PC-9 (cell line): ENCODE measurements at places on chromosomes 3 and 15. TPM values are rescaled to one million over a fixed set of nuclear protein-coding genes. Genes with fewer than 3 reads are reported as not detected.

Gene SPINK8
- not detected in 2 replicates for total RNA-seq

Gene MCF2L2
- total RNA-seq = 1.7 and 2.3 TPM in 2 replicates

Gene TMEM62
- 12.5 and 17.5 TPM in 2 replicates for total RNA-seq

Gene PLSCR5
- not detected in 2 replicates for total RNA-seq

Gene BOC
- total RNA-seq = 3.0 and 6.2 TPM in 2 replicates

Gene CNTN3
- not detected in 2 replicates for total RNA-seq

DNA sequence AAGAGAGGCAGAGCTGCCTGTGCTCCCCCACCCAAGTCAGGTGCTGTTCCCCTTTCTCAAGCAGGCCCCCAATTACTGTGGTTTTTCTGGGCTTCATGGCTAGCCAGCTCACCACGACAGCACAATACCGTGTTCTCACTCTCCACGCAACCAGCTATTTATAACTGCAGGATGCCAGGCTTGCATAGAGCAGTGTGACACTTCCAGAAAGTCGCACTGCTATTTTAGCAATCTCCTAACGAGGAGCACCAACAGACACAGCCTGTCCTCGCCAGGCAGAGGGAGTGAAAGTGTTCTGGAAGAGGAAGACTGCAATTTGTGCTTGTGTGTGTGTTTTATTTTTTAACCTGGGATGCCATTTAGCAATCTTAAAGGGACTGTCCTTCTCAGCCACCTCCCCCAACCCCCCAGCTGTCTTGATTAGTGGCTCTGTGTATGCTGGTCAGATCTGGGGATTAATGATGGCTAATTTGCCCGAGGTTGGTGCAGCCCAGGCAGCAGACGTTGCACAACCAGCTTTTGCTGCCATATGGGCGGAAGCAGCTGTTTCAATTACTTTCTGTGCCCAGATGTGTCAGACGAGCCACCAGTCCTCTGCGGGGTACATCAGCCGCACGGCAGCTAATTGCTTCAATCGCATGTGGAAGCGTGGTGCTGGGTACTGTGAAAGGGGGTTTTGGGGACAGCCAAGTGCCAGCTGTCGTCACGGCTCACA is 268.0 kb upstream of the ARRDC4 start:
- DNase-seq = no peak

- DNase-seq = no peak
These were observed 201.3 kb upstream of the PRICKLE2 start for GRCh38 chr3:64426551-64426950.

- no peak for DNase-seq
These were observed 127.7 kb downstream of the SV2B start for GRCh38 chr15:91227766-91228165.

GRCh38 chr15:87225436-87225835 is 1031.1 kb downstream of the NTRK3 start:
- no peak for DNase-seq

DNA sequence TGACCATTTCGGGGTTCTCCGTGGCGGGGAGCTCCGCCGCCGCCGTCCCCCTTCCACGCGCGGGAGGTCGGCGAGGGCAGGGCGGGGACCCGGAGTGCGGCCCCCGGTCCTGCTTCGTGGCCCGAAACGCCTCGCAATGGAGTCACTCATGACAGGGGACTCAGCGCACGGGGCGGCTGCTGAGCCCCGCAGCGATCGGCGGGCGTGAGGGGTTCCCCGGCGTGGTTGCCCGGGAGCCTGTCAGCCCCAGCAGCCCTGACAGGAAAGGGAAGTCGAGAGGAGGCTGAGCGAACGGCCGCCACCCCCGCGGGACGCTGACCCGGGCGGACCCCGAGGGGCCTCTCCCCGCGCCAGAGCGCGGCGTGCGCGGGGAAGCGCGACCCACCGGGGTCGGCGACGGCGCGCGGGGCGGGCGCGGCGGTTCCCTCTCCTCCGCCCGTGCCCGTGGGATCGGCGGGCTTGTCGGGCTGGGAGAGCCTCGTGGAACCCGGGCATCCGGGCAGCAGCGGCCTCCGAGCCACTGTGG is 564 bp upstream of the PIGZ start:
- peak; percentile 41 for DNase-seq

DNA sequence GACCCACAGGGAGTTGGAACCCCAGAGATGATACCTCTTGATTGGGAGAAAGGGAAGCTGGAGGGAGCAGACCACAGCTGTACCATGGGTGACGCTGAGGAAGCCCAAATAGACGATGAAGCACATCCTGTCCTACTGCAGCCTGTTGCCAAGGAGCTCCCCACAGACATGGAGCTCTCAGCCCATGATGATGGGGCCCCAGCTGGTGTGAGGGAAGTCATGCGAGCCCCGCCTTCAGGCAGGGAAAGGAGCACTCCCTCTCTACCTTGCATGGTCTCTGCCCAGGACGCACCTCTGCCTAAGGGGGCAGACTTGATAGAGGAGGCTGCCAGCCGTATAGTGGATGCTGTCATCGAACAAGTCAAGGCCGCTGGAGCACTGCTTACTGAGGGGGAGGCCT is 201.1 kb downstream of the AKAP13 start:
- DNase-seq = no peak

DNA sequence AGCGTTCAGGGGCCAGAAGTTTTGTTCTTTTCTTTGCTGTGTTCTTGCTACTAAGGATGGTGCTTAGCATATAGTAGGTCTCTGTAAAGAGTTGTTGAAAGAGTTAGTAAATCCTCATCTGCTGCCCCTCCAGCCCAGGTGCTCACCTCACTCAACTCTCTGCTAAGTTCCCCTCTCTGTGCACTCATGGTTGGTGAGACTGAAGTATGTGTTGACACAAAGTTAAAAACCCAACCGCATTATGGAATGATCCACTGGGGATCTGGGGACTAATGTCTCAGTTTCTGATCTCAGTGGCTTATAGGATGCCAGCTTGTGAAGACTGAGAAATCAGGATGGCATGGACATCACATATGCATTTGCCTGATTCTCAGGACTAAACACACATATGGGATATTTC is 13.8 kb downstream of the RYR3 start:
- DNase-seq = no peak

DNA sequence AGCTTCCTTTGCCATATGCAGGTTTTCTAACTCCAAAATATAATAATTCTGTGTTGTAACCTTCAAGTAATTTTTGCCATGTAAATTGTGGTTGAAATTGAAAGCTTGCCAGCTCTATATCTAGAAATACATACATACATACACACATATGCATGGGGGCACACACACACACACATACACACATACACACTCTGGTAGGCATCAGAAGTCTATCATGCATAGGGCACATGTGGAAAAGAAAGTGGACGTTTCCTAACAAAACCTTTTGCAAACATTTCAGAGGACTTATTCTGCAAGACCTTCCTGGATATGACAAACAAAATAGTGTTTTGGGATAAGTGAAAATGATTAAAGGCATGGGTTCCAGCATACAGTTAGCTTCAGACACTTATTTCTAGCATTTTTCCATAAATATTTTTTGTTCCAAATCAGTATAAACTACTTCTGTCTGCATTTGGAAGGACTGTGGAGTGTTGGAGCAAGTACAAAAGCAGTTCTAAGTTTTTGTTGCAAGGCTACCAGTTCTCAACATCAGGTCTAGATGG is 578.9 kb downstream of the RBMS3 start:
- no peak for DNase-seq

GRCh38 chr15:49669288-49669687 is 48.4 kb downstream of the DTWD1 start:
- DNase-seq = no peak

- no peak for DNase-seq
These were observed at the start of gene CASR for GRCh38 chr3:122183521-122183892. Gene CASR, plus strand, starts transcription at chr3:122183668. Its CDS starts 70,522 bp downstream, at chr3:122254190.

GRCh38 chr15:48266024-48266689 is 60.1 kb downstream of the SLC12A1 start:
- DNase-seq = no peak

- no peak for DNase-seq
These were observed 708 bp upstream of the GCHFR start for GRCh38 chr15:40762919-40763800.

DNA sequence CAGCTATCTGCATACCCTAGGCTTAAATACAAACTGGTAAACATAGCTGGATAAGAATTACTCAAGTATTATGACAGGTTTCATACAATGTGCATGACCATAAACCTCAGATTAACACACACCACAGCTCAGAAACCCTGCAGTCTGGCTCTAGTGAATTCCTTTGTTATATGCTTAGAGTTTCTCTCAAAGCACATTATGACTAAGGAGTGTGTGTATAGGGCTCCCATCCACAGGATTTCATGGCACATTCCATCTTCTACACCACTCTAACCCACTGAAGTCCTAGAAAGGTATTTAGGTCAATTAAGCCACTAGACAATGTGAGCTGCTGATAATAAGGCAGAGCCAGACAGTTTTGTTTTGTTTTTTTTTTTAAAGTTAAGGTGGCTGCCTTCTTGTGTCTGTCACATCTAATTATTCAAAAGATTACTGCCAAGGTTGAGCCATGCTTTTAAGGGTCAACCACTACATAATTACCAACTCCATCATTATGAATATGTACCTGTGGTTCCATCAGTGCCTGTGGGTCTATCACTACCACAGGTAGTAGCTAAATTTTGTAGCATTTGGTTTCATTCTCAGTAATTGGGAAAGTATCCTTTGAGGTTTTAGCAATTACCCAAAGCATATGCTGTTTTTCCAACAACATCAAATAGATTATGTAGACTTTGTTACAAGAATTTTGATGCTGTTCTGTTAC is 107.0 kb downstream of the ALCAM start:
- no peak for DNase-seq

DNA sequence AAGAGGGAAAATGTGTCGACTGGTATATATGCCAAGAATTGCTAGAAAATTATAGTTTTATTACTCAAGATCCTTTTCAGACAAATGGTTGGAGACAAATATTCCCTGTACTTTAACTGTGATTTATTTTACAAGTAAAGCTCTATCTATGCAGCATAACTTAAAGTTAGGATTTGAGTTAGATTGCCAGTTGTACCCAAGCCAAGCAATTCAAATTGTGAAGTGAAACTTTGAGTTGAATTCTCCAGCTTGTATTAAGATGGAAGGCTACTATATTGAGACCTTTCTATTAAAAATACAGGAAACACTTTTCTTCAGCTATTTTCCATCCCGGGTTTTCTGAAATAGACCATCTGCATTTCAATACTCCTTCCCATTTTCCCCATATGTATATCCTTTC is 333.1 kb upstream of the RBMS3 start:
- DNase-seq = no peak

DNA sequence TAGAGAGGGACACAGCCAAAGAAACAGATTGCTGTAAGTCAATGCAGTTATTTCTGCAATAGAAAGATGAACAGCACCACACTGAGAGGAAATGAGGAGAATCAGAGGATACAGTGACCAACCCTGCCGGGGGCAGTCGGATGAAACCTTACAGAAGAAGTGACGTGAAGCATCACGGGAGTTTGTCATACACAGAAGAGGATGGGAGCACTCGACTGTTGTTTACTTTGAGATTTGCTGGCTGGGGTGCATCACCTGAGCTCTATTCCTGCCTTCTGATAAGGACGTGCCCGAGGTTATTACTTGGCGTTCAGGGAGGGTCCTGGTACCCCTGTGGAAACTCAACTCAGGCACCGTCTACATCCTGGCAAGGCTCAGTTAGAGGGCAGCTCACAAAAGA is 45.4 kb downstream of the MAGEF1 start:
- DNase-seq = no peak

- no peak for DNase-seq
These were observed 110.9 kb upstream of the GALNT15 start for GRCh38 chr3:16063603-16064002.

DNA sequence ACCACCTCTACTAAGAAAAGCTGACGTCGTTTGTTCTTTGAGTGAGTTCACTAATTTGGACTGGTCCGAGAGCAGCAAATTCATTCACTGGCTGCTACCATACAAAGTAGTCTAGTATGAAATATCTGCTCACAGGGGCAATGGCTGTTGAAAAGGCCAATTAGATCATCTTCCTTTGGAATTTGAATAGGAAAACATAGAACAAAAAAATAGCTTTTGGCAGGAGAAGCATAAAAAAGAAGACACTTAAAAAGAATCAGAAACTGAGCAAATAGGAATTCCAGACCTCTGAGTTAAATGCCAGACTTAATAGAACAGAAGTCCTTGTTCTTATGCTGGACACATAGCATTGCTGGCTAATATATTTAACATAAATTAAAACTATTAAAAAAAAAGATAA is 159.3 kb downstream of the IL1RAP start:
- no peak for DNase-seq

DNA sequence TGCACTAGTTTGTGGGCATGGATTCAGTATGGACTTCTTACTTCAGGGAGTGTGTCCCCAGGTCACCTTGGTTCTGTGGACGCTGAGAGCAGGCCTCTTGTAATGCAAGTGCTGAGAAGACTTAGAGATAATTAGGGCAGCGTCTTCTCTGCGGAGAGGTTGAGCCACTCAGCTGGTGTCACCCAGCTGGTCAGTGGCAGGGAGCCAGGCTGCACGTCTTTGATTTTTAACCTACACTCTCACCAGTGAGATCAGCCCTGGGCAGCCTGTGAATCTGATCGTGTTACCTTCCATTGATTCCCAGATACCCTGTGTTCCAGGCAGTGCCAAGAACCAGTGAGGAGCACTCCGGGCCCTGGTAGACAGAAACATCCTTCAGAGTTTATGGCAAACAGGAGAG is 92.6 kb downstream of the SLCO3A1 start:
- peak; percentile 12 for DNase-seq

DNA sequence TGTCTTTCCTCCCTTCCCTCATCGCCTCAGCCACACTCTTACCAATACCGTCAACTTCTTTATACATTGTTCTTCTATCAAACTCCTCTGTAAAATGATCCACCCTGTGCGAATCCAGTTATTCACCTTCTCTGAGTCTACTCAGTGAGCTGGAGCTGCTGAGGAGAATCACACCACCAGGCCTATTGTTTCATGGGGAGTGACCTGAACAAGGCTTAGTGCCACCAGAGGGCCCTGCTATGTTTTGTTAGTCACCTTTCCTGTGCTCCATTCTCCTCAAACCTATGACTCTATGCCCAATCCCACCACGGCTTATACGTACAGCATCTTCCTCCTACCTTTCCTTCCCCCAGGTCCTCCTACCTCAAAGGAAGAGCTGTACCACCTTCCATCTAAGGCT is 50.4 kb upstream of the MED12L start:
- no peak for DNase-seq

GRCh38 chr15:63453186-63453905 is 51.0 kb upstream of the USP3 start:
- DNase-seq = no peak

DNA sequence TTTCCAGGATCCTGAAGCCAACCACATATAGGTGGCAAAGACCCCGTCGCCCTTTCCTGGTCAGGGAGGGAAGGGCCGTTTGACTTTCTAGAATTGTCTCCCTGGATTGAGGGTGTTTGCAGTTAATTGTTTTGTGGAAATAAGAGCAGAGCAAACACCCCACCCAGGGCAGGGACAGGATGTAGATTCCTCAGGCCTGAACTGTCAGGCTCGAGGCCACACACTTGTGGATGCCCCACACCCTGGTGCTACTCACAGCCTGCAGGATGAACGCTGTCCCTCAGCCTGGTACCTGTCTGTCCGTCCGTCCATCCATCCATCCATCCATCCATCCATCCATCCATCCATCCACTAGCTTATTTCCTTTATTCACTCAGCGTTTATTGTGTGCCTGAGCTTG is 29.9 kb upstream of the FLNB start:
- DNase-seq = no peak
